ENCODE measurements at places on chromosomes 6 and 20.

- DNase-seq, result no peak
These were observed 4.0 kb downstream of the ELMO2 start for GRCh38 chr20:46402331-46402811.

DNA sequence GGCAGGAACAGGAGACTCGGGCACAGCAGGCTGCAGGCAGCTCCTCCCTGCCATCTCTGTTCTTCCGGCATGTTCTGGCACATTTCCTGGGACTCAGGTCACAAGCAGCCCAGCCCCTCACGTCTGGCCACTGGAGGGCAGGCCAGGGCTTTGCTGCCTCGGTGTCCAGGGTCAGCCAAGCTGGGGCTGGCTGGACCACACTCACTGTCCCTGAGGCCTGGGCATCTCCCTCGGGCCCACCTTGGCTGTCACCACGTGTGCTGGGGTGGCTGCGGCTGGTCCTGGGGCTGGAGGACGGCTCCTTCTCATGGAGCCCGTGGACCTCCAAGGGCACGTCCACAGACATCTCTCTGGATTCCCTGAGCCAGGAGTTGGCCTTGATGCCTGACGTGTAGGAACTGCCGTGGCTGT, 18.5 kb downstream of the FRMD1 start:
- no peak for DNase-seq

GRCh38 chr6:112576423-112576822, 229.3 kb downstream of the RFPL4B start:
- DNase-seq, result no peak

DNA sequence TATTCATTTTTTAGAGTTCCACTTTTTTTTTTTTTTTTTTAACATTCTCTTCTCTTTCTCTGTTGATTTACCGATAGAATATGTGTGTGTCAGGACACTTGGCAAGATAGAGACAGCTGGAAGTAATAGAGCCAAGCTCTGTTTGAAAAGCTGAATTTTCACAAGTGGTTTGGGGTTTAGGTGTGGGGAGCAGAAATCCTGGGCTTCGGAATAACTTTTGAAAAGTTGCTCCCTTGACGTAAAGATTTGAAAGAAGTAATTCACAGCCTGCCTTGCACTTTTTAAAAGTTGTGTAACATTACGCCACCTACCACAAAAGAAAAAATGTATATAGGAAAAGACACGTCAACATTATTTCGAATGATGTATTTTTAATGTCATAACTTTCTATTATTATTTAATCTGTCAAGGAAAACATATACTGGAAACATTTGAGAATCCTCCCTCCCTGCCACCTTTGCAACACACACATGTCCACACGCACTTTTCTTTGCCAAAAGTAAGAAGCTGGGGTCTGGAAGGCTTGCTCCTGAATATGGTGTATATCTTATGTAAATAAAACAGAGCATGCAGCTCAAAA, 917.9 kb downstream of the KIF16B start:
- no peak for DNase-seq

DNA sequence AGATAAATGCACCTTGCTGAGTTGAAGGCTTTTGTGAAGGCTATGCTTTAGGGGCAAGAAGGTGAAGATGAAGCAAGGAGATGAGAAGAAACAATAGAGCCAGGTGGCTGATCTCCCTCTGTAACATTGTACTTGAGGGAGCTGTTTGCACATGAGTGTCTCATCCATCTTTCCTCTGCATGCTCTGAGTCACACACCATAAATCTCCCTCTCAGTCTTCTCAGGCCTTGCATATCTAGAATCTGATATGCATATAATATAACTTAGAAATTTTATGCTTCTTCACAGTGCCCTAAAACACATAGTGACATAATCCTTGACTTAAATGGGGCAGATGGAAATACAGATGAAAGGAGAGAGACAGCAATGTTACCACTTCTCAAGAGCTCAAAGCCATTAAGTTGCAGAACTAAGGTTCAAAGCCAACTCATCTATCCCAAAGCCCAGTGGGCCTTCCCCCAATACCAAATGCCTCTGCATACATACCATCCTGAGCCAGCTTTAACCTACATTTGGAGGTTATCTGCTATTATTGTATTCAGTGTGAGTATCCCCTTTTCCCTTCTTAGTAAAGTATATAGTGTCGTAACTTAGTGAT, 62.4 kb upstream of the STXBP5 start:
- no peak for DNase-seq

DNA sequence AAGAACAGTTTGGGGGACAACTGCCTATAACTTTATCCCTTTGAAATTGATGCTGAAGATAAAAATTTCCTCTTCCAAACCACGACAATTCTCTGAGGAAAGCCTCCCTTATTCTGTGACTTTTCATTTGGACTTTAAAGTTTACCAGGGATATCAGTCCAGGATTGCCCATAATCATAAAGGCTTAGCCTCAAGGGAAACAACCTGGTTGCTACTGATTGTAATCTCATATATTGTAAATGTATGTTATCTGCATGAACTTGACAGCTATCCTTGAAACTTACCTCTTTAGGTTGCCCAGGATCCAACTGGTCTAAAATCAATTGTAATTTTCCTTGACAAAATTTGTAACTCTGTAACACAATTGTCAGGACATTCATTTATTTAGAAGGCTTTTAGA, 23.8 kb downstream of the TBC1D32 start:
- no peak for DNase-seq

GRCh38 chr6:152295920-152296319, 341.2 kb downstream of the SYNE1 start:
- DNase-seq, result no peak

DNA sequence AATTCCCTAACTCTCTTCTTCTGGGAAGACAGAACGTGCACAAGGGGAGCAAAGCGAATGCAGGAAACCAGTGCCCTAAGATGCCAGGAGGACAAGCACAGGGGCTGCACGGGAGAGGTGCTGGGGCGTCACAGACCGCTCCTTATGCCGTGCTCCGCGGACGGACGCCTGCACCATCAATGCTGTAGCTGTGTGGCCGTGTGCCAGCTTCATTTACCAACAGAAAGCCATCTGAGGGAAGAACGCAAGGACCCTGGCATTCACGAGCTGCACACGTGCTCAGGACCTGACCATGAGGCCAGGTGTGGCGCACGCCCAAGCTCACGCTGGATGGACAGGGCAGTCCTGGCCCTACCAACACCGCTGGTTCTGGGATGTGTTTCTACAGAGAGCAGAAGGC, 35.4 kb downstream of the WDR27 start:
- no peak for DNase-seq

DNA sequence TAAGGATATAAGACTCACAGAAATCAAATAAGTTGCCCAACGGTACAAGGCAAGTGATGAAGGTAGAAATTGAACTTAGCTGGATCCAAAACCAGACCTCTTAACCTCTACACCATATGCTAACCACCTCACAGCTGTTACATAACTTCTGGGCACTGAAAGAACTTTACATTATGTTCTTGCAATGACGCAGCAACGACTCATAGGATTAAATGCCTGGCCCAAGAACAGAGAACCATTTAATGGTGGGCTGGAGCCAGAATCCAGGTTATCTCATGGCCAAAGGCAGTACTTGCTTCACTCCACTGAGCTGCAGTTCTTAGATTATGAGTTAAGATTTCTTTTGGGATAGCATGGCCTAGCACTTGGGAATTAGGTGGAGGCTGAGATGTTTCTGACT, 4.4 kb downstream of the TRMT6 start:
- DNase-seq, result no peak

- no peak for DNase-seq
These were observed 175.9 kb downstream of the CDC5L start for GRCh38 chr6:44563397-44563796.

- no peak for DNase-seq
These were observed 88.4 kb upstream of the CEP85L start for GRCh38 chr6:118739696-118740353.

GRCh38 chr20:43363506-43363905, 94.2 kb upstream of the SRSF6 start:
- no peak for DNase-seq

GRCh38 chr6:121732641-121733040, 297.2 kb downstream of the GJA1 start:
- no peak for DNase-seq

GRCh38 chr6:3804964-3805363, 44.2 kb upstream of the FAM50B start:
- DNase-seq, result no peak

GRCh38 chr6:164294047-164294784, 879.7 kb downstream of the QKI start:
- DNase-seq, result no peak

- no peak for DNase-seq
These were observed 180.3 kb downstream of the C6orf118 start for GRCh38 chr6:165129086-165129485.

DNA sequence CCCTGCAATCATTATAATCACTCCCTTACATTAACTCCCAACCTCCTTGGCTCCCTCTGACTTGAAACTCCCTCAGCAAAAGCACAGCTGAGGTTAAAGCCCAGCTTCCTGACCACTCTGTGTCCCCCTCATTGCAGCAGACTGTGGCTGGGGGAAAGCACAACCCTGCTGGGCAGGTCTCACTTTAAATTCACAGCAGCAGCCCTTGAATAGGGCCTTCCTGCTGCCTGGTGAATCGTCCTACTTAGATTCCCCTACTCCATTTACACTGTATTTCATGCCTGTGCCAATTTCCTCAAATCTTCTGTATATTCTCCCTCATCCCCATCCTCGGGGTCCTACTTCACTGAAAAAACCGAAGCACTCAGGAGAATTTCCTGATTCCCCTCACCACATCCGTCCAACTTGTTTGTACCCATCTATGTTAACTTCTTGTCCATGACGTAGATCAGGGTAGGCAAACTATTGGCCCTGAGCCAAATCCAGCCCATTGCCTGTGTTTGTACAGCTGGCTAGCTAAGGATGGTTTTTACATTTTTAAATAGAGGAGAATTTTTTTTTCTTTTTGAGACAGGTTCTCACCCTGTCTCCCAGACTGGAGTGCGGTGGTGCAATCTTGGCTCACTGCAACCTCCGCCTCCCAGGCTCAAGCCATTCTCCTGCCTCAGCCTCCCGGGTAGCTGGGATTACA, 31.5 kb upstream of the GCM1 start:
- DNase-seq, result peak; percentile 87

DNA sequence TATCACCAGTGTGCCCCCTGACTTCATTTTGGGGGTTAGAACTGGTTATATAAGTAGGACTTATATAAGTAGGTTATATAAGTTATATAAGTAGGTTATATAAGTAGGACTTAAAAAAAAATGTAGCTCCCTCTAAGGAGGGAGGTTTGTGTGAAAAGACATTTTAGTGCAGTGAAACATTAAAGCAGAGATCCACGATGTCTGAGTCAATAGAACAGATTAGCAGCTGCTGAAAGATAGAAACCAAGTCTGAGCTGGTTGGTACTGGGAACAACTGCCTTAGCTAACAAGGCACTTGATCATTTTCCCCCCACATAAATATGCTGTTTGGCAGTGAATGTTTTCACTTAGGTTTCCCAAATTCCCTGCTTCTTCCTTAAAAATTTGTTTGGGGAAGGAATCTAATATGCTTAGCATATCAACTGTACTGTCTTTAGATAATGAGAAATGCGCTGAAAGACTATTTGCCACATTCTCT, 2.1 kb upstream of the RPS12 start:
- no peak for DNase-seq

- DNase-seq, result no peak
These were observed 203.4 kb upstream of the SULF2 start for GRCh38 chr20:47988676-47989075.

DNA sequence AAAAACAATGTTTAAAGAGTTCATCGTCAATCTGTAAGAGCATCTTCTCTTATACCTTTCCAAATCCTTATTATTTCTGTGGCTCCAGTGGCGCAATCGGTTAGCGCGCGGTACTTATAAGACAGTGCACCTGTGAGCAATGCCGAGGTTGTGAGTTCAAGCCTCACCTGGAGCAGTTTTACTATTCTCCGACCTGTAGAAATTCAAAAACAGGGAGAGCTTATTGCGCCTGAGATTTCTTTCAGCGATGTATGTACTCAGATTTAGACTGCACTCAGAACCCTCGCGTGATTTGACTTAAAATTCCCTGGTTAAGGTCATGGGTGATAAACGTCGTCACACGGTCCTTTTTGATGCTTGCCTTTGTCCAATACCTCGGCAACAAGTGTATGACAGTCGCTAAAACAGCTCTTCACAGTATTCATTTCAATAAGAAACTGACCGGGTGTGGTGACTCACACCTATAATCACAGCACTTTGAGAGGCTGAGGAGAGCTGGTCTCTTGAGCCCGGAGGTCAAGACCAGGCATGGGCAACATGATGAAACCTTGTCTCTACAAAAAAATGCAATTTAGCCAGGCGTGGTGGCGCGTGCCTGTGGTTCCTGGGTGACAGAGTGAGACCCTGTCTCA, 11.9 kb downstream of the GPX5 start:
- DNase-seq, result peak; percentile 30

GRCh38 chr20:44336086-44336485, 757 bp upstream of the R3HDML start:
- no peak for DNase-seq

DNA sequence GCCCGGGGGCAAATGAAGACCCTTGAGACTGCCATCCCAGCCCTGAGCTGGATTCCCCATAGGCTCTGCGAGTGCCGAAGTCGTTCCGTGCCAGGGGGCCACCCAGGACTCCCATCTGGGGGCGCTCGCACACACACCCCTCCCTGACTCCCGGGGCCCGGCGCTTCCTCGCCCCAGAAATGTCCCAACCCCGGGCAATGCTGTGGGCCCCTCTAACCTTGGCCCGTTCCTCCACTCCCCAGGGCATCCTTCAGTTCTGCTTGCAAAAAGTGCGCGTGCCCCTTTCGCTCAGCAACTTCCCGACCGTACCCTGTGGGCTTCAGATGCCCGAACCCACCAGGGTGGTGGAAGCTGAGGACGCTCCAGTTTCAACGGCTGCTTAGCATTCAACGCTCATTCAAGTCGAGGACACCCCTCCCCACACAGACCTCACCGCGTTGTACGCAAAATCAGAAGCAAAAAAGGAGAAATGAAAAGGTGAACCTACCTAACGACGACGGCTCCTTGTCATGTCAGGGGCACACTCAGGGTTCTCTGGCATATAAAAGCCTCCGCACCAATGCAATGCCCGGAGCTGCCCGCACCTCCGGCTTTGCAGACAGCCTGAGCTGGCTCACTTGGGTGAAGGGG, 25.3 kb downstream of the RIPOR2 start:
- no peak for DNase-seq

DNA sequence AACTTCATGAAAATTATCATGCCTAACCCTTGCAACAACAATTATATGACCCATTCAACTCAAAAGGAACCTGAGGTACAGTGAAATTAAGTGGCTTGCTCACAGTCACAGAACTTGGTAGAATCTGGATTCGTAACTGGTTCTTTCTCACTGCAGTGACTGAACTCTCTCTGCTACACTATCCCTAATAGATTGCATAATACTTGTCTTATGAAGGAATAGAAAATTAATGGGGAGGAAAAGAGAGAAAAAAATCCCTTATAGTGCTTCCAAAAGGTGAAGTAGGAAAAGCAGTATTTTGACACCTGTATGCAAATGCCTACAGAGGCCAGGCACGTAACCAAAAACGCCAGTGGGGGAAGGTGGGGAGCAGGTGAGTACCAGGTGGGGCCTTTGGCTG, 186.6 kb downstream of the LY86 start:
- peak; percentile 14 for DNase-seq
